ENCODE measurements at places on chromosomes 7 and 10. TPM values are rescaled to one million over a fixed set of nuclear protein-coding genes. Genes with fewer than 3 reads are reported as not detected.

HOXA6 gene
- total RNA-seq, result not detected

FFAR4 gene
- total RNA-seq, result not detected

MYPN gene
- not detected for total RNA-seq

GNG11 gene
- not detected for total RNA-seq

- H3K4me3 ChIP-seq, result peak overlapping the region; percentile 57
- DNase-seq, result peak; percentile 24
- H3K36me3 ChIP-seq, result peaks cover 7% of the 10 kb centered on the region
- H3K4me1 ChIP-seq, result peaks cover 18% of the 10 kb centered on the region
- H3K27me3 ChIP-seq, result no peaks in the 10 kb centered on the region
Observed at GRCh38 chr7:818031-818699, 14.1 kb upstream of the SUN1 start.

GRCh38 chr7:178444-178843 is 13.9 kb upstream of the FAM20C start:
- H3K36me3 ChIP-seq, result no peaks in the 10 kb centered on the region
- DNase-seq, result no peak
- no peaks in the 10 kb centered on the region for H3K4me1 ChIP-seq
- no peak overlapping the region for H3K4me3 ChIP-seq

DNA sequence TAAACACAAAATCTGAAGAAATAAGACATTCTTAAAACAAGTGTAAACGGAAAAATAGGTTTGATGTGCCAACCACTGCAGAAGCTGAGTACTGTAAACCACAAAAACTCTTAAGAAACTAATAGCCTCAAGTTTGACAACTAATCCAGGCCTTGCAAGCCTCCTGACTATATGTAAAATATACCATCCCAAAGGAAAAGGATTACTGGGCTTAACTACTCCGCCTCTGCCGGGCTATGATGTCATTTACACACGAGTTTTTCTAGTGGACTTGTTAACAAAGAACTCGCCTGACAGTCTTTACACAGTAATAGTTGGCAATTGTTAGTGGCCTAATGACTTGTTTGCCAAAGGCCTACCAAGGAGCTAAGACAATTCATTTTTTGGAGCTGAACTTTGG is 2.1 kb downstream of the KIF5B start:
- no peak for DNase-seq
- H3K27ac ChIP-seq, result peak overlapping the region; percentile 83
- peak overlapping the region; percentile 71 for H3K4me3 ChIP-seq
- H3K27me3 ChIP-seq, result no peaks in the 10 kb centered on the region
